Occipital lobe (tissue), 3 donors: ENCODE measurements at places on chromosomes 13 and 19. TPM values are rescaled to one million over a fixed set of nuclear protein-coding genes. Genes with fewer than 3 reads are reported as not detected.

Gene PRRG2
- 0.31 TPM for total RNA-seq

Gene PNKP
- 24.0 TPM for total RNA-seq

- DNase-seq = no peak
Observed at GRCh38 chr19:35119578-35120155, 4.0 kb downstream of the FXYD3 start.

DNA sequence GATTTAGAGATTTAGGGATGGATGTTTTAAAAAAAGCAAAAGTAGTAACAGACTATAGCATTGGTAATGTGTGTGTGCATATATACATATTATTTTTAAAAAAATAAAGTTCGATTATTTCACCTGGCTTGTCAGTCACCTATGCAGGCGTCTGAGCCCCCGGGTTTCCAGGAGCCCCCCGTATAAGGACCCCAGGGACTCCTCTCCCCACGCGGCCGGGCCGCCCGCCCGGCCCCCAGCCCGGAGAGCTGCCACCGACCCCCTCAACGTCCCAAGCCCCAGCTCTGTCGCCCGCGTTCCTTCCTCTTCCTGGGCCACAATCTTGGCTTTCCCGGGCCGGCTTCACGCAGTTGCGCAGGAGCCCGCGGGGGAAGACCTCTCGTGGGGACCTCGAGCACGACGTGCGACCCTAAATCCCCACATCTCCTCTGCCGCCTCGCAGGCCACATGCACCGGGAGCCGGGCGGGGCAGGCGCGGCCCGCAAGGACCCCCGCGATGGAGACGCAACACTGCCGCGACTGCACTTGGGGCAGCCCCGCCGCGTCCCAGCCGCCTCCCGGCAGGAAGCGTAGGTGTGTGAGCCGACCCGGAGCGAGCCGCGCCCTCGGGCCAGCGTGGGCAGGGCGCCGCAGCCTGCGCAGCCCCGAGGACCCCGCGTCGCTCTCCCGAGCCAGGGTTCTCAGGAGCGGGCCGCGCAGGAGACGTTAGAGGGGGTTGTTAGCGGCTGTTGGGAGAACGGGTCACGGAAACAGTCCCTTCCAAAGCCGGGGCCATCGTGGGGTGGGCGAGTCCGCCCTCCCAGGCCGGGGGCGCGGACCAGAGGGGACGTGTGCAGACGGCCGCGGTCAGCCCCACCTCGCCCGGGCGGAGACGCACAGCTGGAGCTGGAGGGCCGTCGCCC lies 840 bp upstream of the CCNA1 start:
- DNase-seq = no peak

Gene RNF113B
- not detected for total RNA-seq
